ENCODE measurements at places on chromosomes 12 and 14.

- H3K4me3 ChIP-seq, result no peak overlapping the region
- no peak overlapping the region for H3K27ac ChIP-seq
- no peaks in the 10 kb centered on the region for H3K4me1 ChIP-seq
- H3K27me3 ChIP-seq, result no peaks in the 10 kb centered on the region
- no peak for DNase-seq
- no peaks in the 10 kb centered on the region for H3K36me3 ChIP-seq
These were observed 3.1 kb downstream of the CCDC63 start for GRCh38 chr12:110849748-110850403.

DNA sequence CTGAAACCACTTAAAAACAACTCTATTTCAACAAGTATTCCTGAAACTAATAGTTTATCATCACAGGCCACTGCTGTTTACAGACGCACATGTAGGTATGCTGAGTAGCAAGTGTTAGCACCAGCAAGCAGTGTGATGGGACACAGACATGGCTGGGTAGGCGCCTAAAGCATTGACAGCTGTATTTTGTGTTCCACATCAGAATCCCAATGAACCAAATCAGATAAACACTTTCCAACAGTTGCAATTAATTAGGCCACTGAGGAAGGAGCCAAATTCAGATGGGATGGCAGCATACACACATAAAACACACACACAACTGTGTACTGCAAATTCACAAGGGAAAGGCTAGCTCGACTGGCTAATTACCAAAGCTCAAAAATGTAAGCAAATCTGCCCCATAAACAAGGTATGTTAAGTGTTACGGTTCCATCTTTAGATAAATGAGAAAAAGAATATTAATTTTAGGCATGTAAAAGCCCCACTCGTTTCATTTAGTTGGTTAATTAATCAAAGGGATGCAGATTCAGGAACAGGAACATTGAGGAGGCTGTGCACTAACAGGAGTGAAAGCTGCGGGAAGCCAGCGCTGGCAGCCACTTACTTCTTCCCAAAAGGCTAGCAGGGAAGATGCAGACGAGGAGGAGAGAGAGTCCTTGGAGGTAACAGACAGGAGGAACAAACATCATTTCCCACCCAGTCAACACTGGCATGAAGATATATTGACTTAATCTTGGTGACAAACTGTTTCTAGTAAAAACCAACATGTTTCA is 33.4 kb downstream of the AMN start:
- no peak for DNase-seq
- H3K36me3 ChIP-seq, result no peaks in the 10 kb centered on the region
- H3K27ac ChIP-seq, result no peak overlapping the region
- H3K4me3 ChIP-seq, result no peak overlapping the region

- no peaks in the 10 kb centered on the region for H3K36me3 ChIP-seq
- H3K27me3 ChIP-seq, result no peaks in the 10 kb centered on the region
- H3K4me1 ChIP-seq, result peaks cover 30% of the 10 kb centered on the region
- no peak overlapping the region for H3K4me3 ChIP-seq
- no peak for DNase-seq
- H3K27ac ChIP-seq, result peak overlapping the region; percentile 74
These were observed 27.5 kb upstream of the MDM1 start for GRCh38 chr12:68359674-68360073.

- DNase-seq, result no peak
- H3K4me3 ChIP-seq, result no peak overlapping the region
- no peaks in the 10 kb centered on the region for H3K36me3 ChIP-seq
- no peak overlapping the region for H3K27ac ChIP-seq
- H3K4me1 ChIP-seq, result no peaks in the 10 kb centered on the region
- no peaks in the 10 kb centered on the region for H3K27me3 ChIP-seq
These were observed 150.9 kb downstream of the TTLL5 start for GRCh38 chr14:75811872-75812499.

GRCh38 chr14:92615451-92615850 is 101.9 kb downstream of the RIN3 start:
- no peak overlapping the region for H3K4me3 ChIP-seq
- no peaks in the 10 kb centered on the region for H3K36me3 ChIP-seq
- H3K27me3 ChIP-seq, result no peaks in the 10 kb centered on the region
- H3K27ac ChIP-seq, result no peak overlapping the region
- DNase-seq, result no peak

DNA sequence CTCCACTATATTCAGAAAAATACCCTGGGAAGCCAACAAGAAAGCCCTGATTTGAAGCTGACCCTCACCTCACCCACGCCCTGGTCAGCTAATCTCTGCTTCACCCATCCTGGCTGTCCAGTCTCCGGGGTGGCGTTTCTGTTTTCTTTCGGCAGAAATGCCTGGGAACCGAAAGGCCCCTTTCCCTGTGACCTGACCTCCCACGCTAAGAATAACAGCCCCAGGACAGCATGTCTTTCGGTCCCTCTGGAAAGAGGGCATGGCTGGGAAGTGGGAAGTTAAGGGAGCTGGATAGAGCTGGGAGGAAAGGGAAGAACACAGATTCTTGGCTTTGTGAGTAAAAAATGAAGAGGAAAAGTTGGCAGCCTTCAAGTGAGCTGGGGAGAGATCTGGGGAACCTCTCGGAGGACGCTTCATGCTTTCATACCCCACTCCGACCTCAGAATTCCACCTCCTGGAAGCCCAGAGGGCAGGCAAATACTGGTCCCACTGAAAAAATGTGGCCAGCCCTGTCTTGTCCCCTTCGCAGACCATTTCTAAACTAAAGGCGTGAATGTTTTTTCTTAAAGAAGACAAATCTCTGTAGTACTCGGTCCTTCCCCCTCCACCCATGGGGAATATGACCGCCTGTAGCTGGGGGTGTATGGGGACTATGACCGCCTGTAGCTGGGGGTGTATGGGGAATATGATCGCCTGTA is 163.0 kb upstream of the FKBP4 start:
- H3K4me3 ChIP-seq, result no peak overlapping the region
- peaks cover 5% of the 10 kb centered on the region for H3K27me3 ChIP-seq
- no peaks in the 10 kb centered on the region for H3K36me3 ChIP-seq
- H3K27ac ChIP-seq, result no peak overlapping the region
- H3K4me1 ChIP-seq, result no peaks in the 10 kb centered on the region

- no peaks in the 10 kb centered on the region for H3K27me3 ChIP-seq
- no peaks in the 10 kb centered on the region for H3K36me3 ChIP-seq
- H3K4me1 ChIP-seq, result no peaks in the 10 kb centered on the region
- no peak overlapping the region for H3K4me3 ChIP-seq
These were observed 807.7 kb upstream of the SEL1L start for GRCh38 chr14:82341261-82341810.

DNA sequence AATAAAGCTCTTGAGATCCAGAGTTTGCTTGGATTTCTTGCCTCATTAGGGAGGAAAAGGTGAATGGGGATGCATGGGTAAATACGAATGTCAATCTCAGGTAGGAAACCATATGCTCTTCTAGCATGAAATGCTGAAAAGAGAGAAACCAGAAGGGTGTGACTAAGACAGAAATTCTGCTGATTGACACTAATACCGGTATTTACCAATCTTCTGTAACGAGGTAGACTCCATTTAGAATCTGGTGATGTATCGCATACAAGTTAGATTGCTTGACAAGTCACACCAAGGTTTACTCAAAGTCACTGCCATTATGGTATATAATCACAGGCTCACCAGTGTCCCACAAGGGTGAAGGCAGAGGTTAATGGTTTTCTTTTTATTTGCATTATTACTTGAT is 337.9 kb downstream of the NRXN3 start:
- no peaks in the 10 kb centered on the region for H3K36me3 ChIP-seq
- DNase-seq, result no peak

DNA sequence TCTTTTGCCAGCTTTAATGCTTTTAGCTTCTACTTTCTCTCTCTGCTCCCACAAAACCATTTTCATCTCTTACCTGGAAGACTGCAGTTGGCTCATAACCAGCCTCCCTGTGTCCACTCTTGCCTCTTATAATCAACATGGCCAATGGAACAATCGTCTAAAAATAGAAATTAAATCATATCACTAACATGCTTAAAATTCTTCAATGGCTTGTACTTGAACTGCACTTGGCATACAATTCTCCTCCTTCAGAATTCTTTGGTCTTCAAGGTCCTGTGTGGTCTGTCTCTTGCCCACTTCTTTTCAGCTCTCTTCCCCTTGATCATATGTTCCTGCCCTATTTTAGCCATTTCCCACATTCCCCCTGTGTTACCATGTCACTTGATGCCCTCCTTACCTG is 342.2 kb downstream of the ATP23 start:
- no peak overlapping the region for H3K27ac ChIP-seq
- no peak overlapping the region for H3K4me3 ChIP-seq
- no peaks in the 10 kb centered on the region for H3K27me3 ChIP-seq

DNA sequence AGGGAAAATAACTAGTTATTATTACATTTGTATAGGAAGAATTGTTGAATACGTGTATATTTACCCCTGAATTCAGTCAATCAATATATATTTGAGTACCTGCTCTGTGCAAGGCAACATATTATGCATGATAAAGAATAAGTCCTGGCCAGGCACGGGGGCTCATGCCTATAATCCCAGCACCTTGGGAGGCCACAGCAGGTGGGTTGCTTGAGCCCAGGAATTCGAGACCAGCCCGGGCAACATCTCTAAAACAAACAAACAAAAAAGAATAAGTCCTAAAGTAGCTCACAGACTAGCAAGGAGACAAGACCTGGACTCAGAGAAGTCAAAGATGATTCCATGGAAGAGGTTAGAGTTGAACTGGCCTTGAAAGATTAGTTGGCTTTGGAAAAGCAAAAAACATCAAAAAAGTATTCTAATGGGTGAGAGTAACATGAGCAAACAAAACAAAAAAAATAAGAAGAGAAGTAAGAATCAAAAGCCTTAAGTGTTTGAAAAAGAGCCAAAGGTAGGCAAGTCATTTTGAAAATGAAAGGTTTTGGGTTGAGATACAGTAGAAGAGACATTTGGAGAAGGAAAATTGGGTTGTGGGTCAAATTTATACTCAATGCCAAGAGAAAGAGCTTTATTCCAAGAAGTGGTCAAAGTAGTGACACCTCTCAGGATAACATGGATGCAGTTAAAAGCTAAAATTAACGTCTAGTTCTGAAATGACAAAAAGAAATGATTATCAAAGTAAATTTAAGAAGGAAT is 115.2 kb upstream of the BCAT1 start:
- no peak overlapping the region for H3K27ac ChIP-seq
- DNase-seq, result no peak
- no peak overlapping the region for H3K4me3 ChIP-seq
- H3K27me3 ChIP-seq, result no peaks in the 10 kb centered on the region
- H3K4me1 ChIP-seq, result no peaks in the 10 kb centered on the region

All from MM.1S (cell line).